ENCODE measurements at places on chromosomes 7 and 10. TPM values are rescaled to one million over a fixed set of nuclear protein-coding genes. Genes with fewer than 3 reads are reported as not detected.

NUTM2E gene
- total RNA-seq: 0.86 TPM

- DNase-seq: no peak
Observed at GRCh38 chr7:1922870-1923236, 252.8 kb downstream of the ELFN1 start.

- no peak for DNase-seq
Observed at GRCh38 chr7:116445447-116446211, 53.9 kb upstream of the CAV2 start.

DNA sequence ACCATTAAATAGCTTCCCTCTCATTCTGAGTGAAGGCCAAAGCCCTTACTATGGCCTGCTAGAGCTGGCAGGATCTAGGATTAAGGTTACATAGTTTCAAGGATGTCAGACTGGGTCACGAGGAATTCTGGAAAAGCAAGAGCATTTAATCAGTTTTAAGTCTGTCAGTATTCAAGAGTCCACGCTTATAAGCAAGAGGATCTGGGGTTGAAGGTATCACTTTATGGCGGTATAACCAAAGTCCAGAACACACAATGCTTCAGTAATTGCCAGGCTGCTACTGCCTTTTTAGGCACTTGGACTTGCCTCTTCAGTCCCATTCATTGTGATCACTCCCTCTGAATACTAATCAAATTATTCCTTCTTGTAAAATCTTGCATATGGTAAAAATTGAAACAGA, 101.0 kb downstream of the HBP1 start:
- no peak for DNase-seq

DNA sequence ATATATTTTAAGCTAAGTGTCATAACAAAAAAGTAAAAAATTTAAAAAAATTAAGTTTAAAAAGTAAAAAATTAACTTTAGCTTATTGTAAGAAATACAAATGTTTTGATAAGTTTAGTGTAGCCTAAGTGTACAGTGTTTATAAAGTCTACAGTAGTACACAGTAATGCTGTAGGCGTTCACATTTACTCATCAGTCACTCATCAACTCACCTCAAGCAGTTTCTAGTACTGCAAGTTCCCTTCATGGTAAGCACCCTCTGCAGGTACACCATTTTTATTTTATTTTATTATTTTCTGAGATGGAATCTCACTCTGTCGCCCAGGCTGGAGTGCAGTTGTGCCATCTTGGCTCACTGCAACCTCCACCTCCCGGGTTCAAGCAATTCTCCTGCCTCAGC, 316.0 kb downstream of the FGFR2 start:
- DNase-seq: no peak

MOGAT3 gene
- not detected for total RNA-seq

ERV3-1 gene
- total RNA-seq: 70.6 TPM

IQUB gene
- total RNA-seq: 0.98 TPM

DNA sequence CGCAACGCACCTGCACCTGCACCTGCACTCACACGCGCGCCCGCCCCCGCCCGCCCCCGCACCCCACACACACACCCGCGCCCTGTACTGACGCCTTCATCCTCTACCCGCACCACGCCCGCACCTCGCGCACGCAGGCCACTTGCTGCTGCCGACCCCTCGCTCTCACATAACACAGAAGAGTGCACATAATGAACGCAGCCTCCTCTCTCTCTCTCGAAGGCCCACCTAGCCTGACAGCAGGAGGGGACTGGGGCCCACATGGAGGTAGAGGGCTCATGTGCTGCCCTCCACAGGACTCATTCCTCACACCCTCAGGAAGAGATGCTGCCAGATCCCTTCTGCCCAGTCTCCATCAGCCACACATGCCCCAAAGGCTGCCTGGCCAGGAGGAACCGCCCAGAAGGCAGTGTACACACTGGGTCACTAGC, 432 bp upstream of the CAMK2B start:
- peak; percentile 66 for DNase-seq

DNA sequence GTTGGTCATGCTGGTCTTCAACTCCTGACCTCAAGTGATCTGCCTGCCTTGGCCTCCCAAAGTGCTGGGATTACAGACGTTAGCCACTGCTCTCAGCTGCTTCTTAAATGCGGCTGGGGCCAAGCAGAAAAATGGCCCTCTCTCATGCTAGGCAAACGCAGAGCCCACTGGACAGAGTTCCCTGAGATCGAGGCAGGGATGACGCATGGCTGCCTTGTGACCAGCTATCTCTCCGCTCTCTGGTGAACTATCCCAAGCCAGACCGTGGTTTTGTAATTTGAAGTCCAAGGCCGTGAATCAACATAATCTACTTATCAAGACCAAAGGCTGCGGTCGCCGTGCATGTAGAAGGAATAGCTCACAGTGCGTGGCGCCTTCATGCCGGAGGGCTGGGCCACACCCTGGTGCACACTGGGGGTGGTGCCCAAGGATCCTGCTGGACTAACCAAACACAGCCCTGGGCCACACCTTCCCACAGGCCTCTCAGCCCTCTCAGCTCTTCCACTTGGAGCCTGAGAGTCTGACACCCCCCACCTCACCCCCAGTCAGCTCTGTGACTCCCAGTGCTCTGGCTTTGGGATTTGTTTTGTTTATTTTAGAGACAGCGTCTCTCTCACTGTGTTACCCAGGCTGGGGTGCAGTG, 88.1 kb upstream of the CUX1 start:
- no peak for DNase-seq

GRCh38 chr7:1274876-1275375, 42.3 kb downstream of the UNCX start:
- no peak for DNase-seq

ODAD2 gene
- total RNA-seq: not detected

- DNase-seq: no peak
Observed at GRCh38 chr10:112308125-112308502, 24.9 kb downstream of the TECTB start.

RAMP3 gene
- total RNA-seq: not detected

DNA sequence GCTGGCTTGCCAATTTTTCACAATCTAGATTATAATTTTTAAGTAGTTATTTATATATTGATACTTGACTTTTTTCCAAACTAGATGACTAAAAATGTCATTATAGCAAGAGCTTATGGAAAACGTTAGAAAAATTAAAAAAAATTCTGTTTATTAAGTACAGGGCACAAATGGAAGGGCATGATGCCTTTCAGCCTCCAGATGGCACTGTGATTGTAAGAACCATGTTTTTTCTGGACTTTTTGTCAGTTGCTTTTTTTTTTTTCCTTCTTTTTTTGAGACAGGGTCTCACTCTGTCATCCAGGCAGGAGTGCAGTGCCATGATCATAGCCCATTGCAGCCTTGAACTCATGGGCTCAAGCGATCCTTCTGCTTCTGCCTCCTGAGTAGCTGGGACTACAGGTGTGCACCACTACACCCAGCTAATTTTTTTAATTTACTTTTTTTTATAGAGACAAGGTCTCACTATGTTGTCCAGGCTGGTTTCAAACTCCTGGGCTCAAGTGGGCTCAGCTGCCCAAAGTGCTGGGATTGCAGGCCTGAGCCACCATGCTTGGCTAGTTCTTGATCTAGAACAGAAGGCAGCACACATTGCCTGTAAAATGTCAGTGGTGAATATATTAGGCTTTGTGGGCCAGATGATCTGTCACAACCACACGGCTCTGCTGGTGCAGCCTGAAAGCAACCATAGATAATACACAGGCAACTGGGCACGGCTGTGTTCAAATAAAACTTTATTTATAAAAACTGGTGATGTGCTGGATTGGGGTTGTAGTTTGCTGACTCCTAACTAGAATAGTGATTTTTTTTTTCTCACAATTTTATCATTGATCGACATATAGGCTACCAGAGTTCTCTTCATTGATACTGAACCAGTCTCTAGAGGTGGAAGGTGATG, 27.4 kb downstream of the UCMA start:
- no peak for DNase-seq

DNA sequence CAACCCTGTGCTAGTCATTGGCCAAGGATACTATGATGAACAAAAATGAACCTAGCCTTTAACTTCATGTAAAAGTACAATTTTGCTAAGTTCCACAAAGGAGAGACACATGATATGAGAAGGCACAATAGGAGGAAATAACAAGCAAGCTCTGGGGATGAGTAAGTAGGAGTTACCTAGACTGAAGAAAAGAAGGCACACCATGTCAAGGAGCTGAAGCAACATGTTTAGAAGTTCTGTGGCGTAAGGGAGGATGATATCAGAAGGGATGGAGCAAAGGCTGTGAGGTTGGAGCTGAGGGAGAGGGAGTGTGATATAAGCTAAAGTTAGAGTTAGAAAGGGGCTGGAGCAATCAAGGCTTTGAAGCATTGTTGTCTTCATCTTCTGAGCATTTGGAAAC, 25.6 kb downstream of the KIFBP start:
- DNase-seq: no peak

GRCh38 chr10:6174201-6174874, 28.4 kb upstream of the PFKFB3 start:
- DNase-seq: no peak

FAM180A gene
- not detected for total RNA-seq

DNA sequence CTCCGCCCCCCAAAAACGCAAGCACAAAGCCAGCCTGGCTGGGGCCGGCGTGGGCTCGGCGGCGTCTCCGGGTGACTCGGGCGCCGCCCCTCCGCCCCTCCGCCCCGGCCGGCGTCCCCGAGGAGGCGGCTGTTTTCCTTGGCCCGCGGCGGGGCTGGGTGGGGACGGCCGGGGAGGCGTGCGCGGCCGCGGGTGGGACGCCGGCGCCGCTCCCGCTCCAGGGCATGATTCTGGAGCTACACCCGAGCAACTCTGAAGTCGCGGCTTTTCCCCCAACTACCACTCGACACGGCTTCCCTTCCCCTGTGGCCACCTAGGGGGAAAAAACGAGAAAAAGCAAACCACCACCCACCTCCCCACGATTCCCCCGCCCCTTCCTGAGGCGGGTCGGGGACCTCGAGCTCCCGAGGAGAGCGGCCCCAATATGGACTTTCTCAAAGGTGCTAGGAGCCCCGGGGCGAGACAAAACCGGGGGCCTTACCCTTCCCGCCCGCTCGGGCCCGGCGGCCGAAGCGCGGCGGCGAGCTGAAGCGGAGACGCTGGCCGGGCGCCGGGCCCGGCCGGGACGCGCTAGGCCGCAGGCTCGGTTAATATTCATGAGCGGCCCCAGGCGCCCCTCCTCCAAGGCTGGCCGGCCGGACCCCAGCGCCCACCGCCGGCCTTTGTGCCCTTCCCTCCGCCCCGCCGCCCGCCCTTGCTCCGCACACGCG, 856 bp downstream of the ARHGAP21 start:
- DNase-seq: peak; percentile 83

- DNase-seq: peak; percentile 52
Observed at GRCh38 chr7:2631946-2632732, at the start of gene TTYH3. Gene TTYH3 (plus strand): TSS chr7:2631986. CDS start chr7:2632156, 170 bp downstream.

GRCh38 chr7:78718212-78718611, 735.3 kb downstream of the MAGI2 start:
- no peak for DNase-seq

GRCh38 chr10:117260084-117260483, 19.2 kb downstream of the SLC18A2 start:
- DNase-seq: no peak

DNA sequence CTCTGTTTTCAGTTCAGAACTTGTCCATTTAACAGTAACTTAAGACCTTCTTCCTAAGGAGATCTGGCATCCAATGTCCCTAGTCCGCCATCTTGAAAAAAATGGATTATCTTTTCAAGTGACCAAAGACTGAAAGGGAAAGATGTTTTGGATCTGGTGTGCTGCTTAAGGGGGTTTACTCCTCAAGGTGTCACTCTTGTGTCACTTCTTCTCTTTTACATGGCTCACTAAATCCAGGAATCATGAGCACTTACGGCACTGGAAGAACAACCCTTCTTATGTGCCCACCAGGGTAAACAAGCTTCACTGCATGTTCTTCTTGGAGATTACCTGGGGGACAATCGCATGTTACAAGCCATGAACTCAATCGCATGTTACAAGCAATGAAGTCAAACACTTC, 43.7 kb downstream of the ANXA8 start:
- DNase-seq: no peak

SAMD9 gene
- total RNA-seq: not detected

DNA sequence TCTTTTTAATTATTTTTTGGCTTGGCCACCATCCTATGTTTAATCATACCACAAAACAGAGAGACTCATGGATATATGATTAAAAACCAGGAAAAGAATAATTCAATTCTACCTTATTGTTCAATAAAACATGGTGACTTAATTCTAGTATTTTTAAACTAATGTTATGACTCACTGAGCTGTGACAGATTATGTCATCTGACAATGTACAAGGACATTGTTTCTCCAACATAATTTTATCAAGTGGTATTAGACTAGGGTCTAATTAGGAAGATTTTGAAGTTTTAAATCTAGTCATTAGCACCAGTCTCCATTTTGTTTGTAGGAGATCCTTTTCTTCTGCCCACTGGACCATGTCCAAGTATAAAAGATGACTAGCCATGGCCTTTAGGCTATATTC, 199.3 kb upstream of the MDFIC start:
- no peak for DNase-seq

- DNase-seq: no peak
Observed at GRCh38 chr7:117951285-117951684, 78.0 kb upstream of the CTTNBP2 start.

- DNase-seq: no peak
Observed at GRCh38 chr7:155398944-155399343, 59.0 kb upstream of the EN2 start.

- DNase-seq: no peak
Observed at GRCh38 chr7:134485203-134485602, 26.3 kb upstream of the AKR1B1 start.

DNA sequence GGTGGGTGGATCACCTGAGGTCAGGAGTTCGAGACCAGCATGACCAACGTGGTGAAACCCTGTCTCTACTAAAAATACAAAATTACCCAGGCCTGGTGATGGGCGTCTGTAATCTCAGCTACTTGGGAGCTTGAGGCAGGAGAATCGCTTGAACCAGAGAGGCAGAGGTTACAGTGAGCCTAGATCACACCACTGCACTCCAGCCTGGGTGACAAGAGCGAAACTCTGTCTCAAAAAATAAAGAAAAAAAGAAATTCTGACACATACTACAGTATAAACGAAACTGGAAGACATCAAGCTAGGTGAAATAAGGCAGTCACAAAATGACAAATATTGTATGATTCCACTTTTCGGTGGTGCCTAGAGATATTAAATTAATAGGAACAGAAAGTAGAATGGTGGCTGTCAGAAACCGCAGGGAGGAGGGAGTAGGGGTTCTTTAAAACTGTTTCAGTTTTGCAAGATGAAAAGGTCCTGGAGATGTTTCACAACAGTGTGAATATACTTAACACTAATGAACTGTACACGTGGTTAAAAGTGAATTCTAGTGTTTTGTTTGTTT, 23.2 kb downstream of the PILRA start:
- DNase-seq: no peak

DNA sequence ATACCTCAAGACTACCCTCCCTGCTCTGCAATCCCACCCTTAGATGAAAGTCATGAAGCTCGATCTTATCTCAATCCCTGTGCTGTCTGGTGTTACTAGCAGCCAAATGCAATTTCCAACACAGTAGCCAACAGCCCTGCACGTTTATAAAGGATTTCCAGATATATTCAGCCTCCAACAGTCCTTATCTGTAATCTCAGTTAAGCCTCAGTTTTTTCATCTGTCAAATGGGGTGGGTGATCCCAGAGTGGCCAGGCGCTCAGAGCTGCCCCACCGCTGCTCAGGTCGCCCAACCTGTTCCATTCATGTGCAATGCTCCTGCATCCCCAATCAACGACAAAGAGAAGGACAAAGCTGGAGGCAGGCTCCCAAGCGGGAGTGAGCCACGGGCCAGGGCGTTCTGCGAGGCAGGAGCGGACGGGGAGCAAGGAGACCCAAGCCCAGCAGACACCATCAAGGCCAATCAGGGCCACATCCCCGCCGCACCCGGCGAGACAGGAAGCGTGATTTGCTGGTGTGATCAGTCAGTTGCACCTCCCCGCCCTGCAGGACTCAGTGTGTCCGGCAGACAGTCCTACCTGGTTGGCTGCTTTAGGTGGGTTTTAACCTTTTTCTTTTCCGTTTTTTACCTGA, 19.7 kb downstream of the PDGFA start:
- DNase-seq: peak; percentile 8

TMEM225B gene
- 0.66 TPM for total RNA-seq

UCMA gene
- not detected for total RNA-seq
